SJCRH30 (cell line): ENCODE measurements at places on chromosomes 7 and 10. TPM values are rescaled to one million over a fixed set of nuclear protein-coding genes. Genes with fewer than 3 reads are reported as not detected.

Gene FAM237B
- not detected in 2 replicates for total RNA-seq

DNA sequence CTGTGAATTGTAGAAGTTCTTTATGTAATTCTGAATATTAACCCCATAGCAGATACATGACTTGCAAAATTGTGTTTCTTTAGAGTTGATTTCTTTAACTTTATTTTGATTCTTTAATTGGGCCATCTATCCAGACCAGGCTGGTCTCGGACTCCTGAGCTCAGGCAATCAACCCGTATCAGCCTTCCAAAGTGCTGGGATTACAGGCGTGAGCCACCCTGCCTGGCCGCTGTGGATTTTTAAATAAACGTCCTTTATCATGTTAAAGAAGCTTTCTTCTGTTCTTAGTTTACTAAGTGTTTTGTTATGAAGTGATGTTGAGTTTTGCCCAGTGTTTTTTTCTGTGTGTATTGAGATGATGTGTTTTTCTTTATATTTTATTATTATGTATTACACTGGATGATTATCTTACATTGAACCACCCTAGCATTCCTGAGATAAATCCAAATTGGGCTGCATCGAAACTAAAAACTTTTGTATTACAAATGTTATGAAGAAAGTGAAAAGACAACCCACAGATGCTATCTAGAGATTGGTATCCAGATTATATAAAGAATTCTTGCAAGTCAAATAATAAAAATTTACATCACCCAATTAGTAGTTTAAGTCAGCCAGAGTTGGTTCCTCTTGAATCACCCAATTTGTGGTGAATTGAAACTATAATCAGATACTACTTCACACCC lies 118.1 kb downstream of the TPST1 start:
- DNase-seq: no peak

Gene CRCP
- total RNA-seq: 47.3 and 57.1 TPM in 2 replicates

Gene NPY4R
- not detected in 2 replicates for total RNA-seq

DNA sequence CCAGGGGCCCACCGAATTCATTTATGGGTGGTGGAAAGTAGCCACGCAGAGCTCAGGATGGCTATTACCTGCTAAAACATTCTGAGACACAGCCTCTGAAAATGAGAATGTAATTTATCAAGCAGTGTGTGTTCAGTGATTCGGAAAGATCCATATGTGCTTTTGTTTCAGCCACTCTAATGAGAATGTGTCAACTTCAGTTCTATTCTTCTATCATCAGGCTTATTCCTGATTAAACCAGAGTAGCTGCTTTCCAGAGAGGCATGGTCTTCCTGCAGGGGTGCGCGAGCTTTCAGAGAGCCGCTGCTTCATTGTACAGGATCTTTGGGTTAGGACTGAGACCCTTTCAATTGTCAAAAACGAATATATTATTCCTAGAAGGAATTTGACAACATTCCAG lies 167.6 kb downstream of the OTUD1 start:
- DNase-seq: no peak

- DNase-seq: peak; percentile 94
These were observed 41.1 kb downstream of the CCDC3 start for GRCh38 chr10:12960334-12960898.

- DNase-seq: no peak
These were observed 21.5 kb downstream of the HSPA12A start for GRCh38 chr10:116720668-116721546.

DNA sequence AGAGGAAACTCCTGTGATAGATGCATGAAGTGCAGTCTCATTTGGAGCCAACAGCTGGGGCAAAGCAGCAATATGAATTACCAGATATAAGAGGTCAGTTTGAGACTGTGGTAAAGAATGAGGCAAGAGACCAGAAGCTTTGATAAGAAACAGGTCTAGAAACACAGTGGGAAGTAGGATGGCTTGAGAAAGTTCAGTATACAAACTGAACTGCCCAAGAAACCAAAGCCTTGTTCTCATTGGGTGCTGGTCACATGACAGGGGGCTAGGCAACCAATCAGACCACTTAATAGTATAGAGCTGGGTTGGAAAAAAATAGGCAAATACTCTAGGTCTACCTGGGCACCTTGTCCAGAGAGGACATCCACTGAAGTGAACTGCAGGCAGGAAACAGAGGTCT lies 46.2 kb upstream of the PLCE1 start:
- peak; percentile 36 for DNase-seq

- peak; percentile 94 for DNase-seq
These were observed 718 bp upstream of the CTBP2 start for GRCh38 chr10:125160856-125161706.

Gene HSPA14
- total RNA-seq: 41.8 and 49.9 TPM in 2 replicates

Gene SPDYE6
- total RNA-seq: not detected in 2 replicates

Gene TMEM130
- not detected in 2 replicates for total RNA-seq

Gene DPP6
- not detected in 2 replicates for total RNA-seq

DNA sequence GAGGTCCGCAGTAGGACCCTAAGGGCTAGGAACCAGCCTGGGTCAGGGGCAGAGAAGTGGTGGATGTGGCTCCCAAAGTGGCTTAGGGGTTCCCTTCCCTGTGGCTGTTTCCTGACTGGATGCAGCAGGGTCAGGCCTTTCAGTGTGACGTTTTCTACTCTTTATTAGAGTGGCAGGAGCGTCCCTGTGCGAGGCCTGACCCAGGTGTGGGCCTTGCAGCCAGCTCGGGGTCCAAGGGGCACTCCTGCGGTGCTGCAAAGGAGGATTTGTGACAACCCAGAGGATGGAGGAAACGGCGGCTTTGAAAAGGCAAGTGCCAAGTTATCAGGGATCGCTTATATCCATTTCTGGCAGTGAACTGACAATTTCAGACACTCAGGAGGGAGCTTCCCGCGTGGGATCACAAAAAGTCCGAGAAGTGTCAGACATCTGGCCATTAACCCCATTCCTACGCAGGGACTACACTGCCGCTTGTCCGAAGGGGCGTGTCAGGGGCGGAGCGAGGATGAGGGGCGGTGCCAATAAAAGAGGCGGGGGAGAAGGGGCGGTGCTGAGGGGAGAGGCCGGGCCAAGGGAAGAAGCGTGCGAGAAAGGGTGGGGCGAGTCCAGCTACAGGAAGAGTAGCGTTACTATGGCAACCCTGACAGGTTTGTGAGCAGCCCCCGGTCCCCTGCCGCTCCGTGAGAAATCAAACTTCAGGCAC lies 98.8 kb upstream of the ZNF722 start:
- no peak for DNase-seq

- no peak for DNase-seq
These were observed 256.8 kb downstream of the ZMYND11 start for GRCh38 chr10:391847-392704.

Gene HOXA1
- total RNA-seq: 6.8 and 7.3 TPM in 2 replicates

- no peak for DNase-seq
These were observed 40.9 kb downstream of the LANCL2 start for GRCh38 chr7:55405856-55406541.

Gene EPDR1
- total RNA-seq: 20.2 and 23.3 TPM in 2 replicates

Gene MOGAT3
- not detected in 2 replicates for total RNA-seq

Gene NEUROD6
- total RNA-seq: not detected in 2 replicates

DNA sequence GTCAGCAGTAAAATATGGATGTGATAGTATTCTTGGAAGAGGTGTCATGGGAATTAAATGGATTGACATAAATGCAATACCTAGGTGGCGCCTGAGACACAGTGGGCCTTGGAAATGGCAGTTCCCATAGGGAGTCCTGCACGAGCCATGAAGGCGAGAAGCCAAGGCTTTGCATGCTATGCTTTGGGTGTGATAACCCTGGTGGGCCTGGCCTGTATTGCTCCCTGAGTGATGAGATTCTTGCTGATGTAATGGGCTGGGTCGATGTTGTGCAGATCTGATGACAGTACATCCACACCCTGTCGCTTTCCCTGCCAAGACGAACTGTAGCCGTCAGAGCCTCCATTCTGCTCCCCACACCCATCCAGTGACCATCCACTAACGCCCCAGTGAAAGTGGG lies 46.4 kb downstream of the CREB5 start:
- no peak for DNase-seq

Gene TRIM50
- total RNA-seq: not detected in 2 replicates

DNA sequence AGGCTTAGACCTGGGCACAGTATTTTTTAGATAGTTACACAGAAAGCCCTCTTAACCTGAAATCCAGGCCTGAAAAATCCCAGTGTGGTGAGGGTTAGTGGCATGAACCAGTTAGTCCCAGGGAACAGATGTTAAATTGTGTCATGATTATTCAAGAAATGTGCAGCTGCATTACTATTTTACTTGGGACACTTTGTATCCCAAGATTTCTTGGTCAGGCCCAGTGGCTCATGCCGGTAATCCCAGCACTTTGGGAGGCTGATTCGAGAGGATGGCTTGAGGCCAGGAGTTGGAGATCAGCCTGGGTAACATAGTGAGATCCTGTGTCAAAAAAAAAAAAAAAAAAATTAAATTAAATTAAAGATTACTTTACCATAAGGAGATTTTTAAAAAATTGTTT lies 36.0 kb upstream of the OTUD1 start:
- peak; percentile 73 for DNase-seq

Gene CYP2C18
- total RNA-seq: not detected in 2 replicates

Gene NXPH1
- total RNA-seq: not detected in 2 replicates

Gene LRIT1
- total RNA-seq: not detected in 2 replicates

- no peak for DNase-seq
These were observed 9.9 kb upstream of the DOCK1 start for GRCh38 chr10:126895214-126895781.

DNA sequence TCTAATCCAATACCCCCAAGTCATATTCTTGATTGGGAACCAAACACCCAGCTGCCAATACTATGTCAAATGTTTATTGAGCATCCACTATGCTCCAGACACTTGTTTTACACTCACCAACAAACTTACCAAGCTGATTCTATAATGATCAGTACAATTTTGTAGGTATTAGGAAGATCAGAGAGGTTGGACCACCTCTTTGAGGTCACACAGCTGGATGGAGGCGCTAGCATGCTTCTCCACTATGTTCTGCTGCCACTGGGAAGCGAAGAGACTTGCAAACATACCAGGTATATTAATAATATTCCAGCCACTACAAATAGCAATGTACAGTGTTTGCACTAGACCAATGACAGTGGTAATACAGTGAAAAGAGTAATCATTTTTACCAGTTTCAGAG lies 25.6 kb upstream of the SEPHS1 start:
- DNase-seq: no peak

GRCh38 chr10:1570416-1571051 lies 166.8 kb downstream of the ADARB2 start:
- DNase-seq: no peak

DNA sequence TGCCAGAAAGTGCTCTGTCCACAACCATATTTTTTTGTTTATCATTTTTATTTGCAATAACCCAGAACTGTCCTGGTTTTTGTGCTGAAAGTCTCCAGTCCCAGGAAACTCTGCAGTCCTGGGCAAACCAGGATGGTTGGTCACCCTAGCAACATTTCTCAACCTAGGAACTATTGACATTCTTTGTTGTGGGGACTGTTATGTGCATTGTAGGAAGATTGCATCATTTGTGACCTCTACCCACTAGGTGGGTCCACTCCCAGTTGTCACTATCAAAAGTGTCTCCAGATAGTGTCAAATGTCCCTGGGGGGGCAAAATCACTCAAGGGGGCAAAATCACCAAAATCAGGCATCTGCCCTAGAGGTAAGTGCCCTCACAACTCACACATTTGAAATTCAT lies 14.0 kb upstream of the SRI start:
- no peak for DNase-seq

- DNase-seq: peak; percentile 19
These were observed 1212.8 kb downstream of the REEP3 start for GRCh38 chr10:64733980-64734379.

GRCh38 chr10:86666538-86666937 lies 1.8 kb upstream of the LDB3 start:
- no peak for DNase-seq

DNA sequence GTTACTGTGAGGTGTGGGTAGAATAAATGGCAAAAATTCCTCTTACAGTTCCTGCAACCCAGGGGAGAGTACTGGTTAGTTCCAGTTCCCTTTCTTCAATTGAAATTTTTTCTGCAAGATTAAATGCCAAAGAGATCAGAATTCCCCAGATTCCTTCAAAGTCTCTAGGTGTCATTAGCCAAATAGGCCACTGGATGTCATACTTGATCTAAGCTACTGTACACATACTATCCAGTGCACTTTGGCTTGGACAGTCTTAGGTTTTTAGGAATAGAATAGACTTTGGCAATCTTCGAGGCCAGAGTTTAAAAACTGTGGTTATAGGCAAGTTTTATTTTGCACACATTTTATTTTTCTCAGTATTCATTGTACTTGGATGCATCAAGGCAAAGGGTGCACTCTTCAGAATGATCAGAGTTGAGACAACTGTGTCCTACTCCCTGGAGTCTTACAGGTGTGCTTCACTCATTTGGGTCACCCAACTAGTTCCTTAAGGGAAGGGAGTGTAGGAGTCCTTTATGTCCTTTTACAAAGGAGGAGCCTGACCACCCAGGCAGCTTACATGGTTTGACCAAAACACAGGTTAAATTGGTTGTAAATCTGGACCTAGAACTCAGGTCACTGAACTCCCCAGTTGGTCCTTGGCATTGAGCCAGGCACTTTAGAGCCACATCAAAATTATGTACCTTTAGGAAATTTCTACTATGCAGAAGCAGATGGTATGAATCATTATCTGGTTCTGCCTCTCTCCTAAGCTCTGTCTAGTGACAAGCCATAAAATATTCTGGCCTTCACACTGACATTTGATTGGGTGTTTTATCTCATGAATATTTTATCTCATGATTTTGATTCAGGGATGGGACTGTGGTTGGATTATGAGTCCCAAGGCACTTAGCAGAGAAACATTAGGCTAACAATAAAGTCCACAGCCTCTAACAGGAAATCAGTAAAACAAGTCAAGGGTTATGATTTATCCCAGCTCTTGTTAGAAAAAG lies 49.5 kb downstream of the ASAH2B start:
- DNase-seq: peak; percentile 23

- DNase-seq: no peak
These were observed 98.9 kb downstream of the ANKRD61 start for GRCh38 chr7:6130007-6130587.

- DNase-seq: no peak
These were observed 244.4 kb upstream of the SLC26A5 start for GRCh38 chr7:103690242-103690974.

Gene PRR15
- total RNA-seq: not detected in 2 replicates
